ENCODE measurements at places on chromosomes 7 and 10.

DNA sequence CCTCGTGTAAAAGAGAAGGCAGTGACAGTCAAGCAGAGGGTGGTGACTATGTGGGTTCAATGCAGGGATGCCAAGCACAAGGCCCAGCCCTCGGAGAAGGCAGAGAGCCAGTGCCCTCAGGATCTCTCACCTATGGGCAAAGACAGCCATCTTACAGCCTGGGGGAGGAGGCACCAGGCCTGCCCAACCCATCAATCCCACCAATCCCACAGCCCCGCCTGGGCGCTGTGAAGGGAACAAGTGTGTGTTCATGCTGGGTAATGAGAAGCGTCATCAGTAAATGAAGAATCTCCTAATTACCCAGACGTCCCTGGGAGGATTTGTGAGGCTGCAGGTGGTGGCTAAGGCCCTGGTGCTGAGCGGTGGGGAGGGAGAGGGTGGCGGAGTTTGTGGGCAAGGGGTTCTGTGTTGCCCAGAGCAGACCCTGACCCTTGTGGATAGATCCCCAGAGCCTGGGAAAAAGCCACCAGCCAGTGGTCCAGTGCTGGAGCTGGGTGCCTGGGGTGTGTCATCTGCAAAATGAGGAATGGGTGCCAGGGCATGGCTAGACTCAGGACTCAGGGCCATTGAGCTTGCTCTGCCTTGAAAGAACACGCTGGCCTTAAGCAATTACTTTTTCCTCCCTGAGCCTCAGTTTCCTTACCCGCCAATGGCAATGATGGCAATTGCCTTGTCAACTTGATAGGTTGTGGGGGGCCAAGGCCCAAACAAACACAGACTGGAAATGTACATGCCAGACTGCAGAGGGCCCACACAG lies 128.1 kb upstream of the UNC5B start:
- no peak for DNase-seq

DNA sequence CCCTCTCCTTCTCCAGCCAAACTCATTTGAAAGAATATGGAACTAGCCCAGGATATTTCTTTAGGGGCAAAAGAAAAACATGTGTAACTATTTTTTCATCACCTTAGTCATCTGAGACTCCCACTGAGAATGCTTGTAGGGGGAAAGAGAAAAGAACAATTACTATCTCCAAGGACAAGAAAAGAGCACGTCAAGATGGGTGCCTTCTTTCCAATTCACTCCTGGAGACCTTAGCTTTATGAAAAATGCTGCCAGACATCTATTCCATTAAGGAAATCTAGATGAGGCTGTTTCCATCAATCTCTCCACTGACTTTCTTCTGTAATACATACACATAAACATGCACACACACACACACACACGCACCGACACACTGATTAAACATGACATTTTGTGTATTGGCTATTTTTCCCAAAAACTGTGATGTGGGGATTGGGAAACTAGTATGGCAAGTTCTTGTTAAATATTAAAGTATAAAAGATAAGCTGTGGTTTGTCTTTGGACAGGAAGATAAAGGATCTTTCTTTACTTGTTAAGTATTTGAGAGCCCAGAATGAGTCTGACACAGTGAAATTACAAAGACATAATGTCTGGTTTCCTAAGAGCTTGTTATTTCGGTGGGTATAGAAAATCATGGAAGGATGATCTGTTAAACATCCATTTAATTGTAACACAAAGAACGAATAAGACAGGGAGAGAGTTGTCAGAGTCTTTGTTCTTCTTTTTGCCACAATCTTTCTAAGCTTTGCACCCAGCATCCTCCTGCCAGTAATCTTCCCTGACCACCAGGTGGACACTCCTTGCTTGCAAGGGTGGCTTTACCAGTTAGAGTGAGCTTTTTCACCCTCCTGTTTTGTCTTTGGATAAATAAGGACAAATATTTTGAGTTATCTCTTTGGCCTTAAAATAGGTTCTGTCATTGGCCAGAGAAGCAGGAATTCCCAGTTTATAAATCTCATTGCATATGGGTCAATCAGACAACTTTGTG lies 177.3 kb upstream of the TMEM72 start:
- no peak for DNase-seq

- DNase-seq: no peak
These were observed 32.4 kb upstream of the HSPA12A start for GRCh38 chr10:116774728-116775151.

DNA sequence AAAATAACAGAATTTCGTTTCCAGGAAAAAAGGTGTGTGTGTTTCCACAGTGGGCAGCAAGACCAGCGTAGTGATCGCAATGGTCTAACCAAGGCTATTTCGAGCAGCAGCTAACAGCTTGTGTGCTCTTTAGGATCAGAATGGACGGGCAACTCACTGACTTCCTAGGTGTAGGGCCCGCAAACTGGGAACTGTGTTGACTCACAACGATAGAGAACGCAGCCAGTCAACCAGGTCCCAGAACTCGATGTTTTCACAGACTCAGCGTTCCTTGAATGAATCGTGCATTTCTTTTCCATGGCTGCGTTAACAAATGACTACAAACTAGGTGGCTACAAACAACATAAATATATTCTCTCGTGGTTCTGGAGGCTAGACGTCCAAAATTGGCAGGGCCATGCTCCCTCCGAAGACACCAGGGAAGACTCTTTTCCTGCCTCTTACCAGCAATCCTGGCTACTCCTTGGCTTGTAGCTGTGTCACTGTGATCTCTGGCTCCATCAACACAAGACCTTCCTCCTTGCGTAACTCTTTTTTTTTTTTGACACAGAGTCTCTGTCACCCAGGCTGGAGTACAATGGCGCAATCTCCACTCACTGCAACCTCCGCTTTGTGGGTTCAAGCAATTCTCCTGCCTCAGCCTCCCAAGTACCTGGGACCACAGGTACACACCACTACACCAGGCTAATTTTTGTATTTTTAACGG lies 39.1 kb downstream of the PODXL start:
- DNase-seq: no peak

DNA sequence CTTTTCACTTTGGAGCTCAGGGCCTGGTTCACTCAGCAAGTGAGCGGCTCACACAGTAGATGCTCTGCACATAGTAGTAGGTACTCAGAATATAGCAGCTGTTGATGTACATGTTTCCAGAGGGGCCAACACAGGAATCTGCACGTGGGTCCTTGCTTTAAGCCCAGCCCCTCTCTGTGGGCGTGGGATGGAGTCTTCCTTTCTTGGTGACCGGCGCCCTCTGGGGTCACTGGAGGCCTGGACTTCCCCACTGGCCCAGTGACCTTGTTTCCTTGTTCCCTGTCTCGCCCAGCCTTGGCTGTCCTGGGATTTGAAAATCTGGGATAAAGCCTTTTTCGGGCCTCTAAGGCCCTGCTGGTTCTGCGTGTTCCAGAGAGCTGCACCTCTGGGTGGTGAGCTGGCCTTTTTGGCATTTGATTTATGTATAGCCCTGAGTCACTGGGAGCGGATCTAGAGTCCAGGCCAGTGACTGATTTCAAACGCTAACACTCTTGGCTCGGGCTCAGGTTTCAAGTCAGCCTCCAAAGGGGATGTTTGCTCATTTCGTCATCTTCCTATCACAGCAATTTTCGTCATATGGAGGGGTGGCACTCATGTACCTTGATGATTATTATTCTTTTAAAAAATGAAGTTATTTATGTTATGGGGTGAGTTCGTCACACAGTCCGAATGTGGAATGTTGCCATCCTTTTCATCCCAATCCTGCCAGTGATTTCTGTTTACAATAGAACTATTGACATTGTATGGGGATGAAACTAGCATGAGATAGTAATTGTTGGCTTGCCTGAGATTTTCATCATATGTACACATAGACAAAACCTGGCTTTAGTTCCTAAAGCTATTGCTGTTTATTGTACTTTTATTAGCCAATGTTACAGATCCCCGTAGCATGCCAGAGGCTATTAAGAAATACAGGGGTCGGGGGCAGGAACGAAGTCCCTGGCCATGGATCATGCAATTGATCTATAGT lies 65.5 kb downstream of the CUX1 start:
- DNase-seq: no peak

- DNase-seq: no peak
These were observed 191.3 kb downstream of the FGFR2 start for GRCh38 chr10:121406823-121407545.

DNA sequence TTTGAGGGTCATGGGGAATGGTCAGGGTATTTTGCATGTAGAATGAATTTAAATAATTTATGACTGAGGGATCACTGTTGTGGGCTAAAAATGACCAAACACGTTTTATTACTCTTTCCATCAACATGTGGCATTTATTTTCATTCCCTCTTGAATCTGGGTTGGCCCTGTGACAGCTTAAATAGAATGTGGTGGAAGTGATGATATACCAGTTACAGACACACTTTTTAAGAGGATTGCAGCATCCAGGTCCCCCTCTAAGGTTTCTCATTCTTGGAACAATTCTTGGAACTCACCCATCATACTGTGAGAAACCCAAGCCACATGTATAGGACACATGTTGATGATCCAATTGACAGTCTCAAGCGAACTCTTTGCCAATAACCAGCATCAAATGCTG lies 272.4 kb downstream of the ETV1 start:
- DNase-seq: no peak

DNA sequence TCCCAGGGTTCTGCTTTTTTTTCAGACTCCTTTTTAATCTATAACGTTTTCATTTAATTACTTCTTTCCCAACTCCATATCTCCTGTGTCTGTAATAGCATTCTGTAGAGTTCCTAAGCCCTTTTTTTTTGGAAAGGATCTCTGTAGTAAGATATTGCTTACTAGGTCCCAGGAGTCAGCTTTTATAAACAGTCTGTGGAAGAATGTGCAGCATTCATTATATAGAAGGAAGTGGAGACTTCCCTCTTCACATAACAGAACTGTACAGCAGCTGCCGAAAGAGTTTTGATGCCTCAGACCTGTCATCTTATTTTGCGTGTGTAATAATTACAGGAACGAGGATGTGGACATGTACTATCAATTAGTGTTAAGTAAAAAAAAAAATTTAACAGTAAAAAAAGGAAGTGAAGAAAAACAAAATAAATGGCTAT lies 7.4 kb upstream of the STEAP4 start:
- DNase-seq: no peak

- DNase-seq: no peak
These were observed 41.4 kb upstream of the SMARCD3 start for GRCh38 chr7:151289891-151290290.

GRCh38 chr7:17622451-17622850 lies 317.8 kb downstream of the SNX13 start:
- no peak for DNase-seq

DNA sequence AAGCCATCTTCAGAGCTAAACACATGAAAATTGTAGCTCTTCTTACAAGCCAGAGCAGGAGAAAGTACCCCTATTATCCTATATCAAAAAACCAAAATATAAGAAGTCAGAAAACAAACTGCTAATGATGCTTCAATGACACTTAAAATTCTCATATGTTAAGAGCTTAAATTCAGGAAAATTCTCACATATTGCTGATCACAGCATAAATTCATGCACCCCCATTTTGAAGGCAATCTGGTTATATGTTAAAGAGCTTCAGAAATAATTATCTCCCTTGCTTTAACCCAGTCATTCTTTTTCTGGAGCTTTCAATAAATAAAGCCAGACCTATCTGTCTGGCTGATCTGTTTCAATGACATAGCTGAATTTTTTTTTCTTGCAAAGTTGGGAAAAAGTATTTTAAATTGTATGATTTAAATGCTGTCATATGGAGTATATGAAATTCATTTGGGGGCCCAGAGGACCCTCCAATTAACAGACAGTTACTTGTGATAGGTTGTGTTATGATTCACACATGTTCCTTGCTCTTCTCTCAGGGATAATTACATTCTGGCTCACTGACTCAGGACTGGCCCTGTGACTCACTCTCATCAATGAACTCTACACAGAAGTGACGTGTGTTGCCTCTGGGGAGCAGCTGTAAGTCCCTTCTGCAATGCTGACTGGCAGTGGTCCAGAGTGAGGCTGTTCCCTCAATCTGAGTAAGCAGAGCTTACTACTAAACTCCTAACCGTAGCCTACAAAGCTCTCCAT lies 85.2 kb downstream of the HGF start:
- no peak for DNase-seq

DNA sequence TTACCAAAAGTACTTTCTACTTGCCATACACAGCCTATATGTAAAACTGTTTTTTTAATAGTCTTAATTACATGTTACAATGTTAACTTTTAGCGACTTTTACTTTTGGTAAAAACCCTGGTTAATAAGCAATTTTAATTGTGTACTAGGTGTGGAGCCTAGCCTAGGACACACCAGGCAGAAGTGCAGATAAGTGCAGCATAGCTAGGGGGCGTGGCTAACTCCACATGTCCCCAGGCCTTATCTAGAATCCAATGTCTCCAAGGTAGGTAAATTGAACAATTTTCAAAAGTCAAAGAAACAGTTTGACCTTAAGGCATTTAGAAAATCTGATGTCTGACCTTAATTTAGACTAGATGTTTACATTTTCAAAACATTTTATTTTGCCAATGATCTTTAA lies 858.7 kb downstream of the CCSER2 start:
- DNase-seq: no peak

DNA sequence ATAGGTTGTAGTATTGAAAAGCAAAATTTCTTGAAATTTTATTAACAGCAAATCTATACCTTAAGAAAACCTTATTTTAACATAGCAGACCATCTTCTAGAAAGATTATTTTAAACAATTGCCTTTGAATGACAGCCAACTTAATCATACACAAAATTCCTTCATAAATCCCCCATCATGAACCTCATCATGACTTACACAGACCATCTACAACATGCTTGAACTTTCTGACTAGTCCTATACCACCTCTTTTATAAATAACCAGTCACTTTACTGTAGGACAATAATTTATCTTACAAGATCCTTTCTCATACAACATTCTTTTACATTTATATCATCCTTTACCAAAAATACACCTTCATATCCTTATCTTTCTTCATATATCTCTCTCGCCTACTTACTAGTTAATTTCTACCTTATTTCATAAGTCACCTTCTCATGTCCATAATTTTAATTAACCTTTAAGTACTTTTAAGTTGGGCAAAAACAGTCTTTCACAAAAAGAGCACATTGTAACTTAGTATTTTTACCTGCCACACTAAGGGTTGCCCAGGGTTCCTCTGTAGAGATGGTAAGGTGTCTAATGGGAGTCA lies 16.6 kb upstream of the PTN start:
- DNase-seq: no peak

DNA sequence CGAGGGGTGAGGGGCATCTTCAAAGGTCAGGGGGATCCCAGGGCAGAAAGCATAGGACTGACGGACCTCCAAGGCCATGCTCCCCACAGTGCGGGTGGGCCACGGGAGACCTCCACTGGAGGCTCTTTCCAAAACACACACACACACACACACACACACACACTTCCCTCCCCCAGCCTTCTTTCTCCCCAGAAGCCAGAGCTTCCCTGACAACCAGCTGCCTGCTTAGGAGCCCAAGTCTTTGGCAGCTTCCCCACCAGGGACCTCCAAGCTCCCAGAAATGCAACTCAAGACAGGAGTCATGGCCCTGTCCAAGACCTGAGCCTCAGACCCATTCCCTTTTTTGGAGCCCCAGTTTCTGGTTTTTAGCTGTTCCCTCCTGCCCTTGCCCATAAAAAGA lies 710 bp upstream of the C10orf105 start:
- no peak for DNase-seq

Data from stimulated activated CD4-positive, alpha-beta T cell treated with anti-CD3 and anti-CD28 coated beads, Interleukin-4, amount 100 ng/mL, for 24 hours (primary cell).